ENCODE measurements at places on chromosomes 7 and 10.

GRCh38 chr10:77622889-77623291, 14.7 kb downstream of the KCNMA1 start:
- DNase-seq: peak; percentile 77

GRCh38 chr7:114842551-114843065, 79.3 kb upstream of the MDFIC start:
- DNase-seq: no peak

- peak; percentile 69 for DNase-seq
These were observed 67.3 kb downstream of the EPDR1 start for GRCh38 chr7:37987732-37988131.

- no peak for DNase-seq
These were observed 7.4 kb upstream of the VSIR start for GRCh38 chr10:71780719-71781118.

GRCh38 chr7:117158941-117159697, 163.7 kb downstream of the WNT2 start:
- DNase-seq: no peak

DNA sequence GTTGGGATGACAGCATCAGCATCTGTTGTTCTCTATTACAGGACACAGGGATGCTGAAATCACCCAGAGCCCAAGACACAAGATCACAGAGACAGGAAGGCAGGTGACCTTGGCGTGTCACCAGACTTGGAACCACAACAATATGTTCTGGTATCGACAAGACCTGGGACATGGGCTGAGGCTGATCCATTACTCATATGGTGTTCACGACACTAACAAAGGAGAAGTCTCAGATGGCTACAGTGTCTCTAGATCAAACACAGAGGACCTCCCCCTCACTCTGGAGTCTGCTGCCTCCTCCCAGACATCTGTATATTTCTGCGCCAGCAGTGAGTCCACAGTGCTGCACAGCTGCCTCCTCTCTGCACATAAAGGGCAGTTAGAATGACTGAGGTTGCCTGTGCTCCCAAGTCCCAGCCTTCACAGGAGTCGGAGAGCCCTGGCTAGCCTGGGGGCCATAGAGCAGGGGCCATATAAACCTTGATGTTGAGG, 142.2 kb upstream of the PRSS58 start:
- DNase-seq: no peak

GRCh38 chr10:5663692-5664427, 2.5 kb downstream of the ASB13 start:
- no peak for DNase-seq

GRCh38 chr10:3143366-3143765, 29.2 kb downstream of the PITRM1 start:
- no peak for DNase-seq

DNA sequence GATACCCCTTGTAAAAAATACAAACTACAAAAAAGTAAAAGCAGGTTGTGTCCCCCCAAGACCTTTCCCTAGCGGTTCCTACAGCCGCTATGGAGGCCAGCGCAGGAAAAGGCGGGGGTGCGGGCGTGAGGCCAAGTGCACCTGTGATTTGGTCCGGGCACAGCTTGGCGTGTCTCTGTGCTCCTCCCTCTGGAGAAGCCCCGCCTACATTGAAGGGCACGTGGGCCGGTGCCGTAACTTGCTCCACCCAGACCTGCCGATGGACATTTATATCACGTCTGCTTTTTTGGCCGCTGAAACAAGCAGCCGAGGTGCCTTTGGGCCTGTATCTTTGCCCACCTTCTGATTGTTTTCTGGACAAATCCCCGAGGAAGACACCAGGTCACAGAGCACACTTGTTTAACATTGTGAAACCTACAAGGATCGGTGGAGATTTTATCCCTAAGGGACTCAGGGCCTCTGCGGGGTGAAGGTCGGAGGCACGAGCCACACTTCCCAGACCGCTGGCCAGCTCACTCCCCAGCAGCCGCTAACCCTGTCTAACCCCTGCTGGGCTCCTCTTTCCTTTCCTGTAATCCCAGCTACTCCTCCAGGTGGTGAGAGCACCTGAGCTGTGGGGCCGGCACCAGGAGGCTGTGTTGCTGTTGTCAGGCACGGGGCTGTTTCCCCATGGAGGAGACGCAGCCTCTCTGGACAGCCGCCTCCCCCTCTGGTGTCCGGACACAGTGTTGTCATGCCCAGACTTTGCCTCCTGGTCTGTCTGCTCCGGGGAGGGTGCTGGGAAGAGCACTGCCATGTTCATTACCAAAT, 18.8 kb upstream of the INPP5A start:
- DNase-seq: no peak

DNA sequence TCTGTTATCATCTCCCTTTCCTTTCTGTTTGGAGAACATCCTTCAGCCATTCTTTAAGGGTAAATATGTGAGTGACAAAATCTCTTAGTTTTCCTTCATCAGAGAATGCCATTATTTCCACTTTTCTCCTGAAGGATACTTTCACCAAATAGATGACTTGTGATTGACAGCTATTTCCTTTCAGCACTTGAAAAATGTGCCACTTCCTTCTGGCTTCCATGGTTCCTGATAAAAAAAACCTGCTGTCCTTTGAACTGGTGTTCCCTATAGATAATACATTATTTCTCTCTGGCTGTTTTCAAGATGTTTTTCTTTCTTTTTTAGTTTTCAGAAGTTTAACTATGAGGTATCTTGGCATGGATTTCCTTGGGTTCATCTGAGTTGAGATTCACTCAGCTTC, 79.7 kb downstream of the TBXAS1 start:
- no peak for DNase-seq

GRCh38 chr7:95693551-95694333, 78.6 kb upstream of the DYNC1I1 start:
- no peak for DNase-seq

DNA sequence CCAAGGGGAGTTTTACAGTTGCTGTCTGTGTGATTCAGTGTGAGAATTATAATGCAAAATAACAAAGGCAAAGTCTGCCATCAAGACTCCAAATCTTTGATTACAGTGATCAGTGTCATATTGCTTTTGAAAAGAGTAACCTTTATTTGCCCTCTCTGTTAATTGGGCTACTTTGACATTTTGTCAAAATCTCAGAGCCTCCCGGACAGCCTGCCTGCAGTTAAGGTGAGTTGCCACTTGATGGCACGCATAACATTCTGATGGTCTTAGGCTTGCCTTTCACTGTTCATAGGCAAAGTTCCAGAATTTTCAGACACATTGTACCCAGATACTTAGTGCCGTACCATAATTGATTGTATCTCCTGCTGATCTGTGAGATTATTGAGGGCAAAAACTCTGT, 253.5 kb downstream of the ABCA13 start:
- DNase-seq: peak; percentile 54

DNA sequence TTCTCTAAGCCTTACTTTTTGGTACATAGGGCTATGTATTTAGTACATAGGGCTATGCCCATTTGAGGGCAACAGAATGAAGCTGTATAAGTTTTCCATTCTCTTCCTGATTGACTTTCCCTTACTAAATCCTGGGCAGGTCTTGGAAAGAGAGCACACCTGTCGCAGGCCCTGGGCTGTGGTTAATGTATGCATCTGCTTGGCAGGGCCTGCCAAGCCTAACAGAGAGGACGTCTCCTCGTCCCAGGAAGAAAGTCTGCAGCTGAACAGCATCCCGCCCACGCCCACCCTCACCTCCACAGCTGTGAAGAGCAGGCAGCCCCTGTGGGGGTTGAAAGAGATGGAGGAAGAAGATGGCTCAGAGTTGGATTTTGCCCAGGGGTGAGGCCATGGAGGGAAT, 8.9 kb upstream of the PVRIG start:
- DNase-seq: no peak

DNA sequence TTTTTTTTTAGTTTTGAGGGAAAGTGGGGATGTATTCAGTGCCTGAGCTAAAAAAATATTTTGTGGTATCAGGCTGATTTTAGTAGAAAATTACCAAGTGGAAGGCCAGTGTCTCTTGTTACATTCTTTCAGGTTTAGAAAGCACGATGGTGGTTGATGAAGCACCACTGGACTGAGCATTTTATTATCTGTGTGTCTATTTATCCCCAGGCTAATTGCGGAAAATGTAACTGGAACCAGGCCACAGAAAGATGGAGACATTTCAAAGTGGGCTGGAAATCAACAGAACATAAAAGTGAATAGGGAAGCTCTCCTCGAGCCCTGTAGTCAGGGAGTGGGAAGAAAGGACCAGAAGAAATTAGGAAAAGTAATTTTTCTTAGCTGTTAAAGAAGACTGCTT, 261.0 kb downstream of the STK31 start:
- no peak for DNase-seq

DNA sequence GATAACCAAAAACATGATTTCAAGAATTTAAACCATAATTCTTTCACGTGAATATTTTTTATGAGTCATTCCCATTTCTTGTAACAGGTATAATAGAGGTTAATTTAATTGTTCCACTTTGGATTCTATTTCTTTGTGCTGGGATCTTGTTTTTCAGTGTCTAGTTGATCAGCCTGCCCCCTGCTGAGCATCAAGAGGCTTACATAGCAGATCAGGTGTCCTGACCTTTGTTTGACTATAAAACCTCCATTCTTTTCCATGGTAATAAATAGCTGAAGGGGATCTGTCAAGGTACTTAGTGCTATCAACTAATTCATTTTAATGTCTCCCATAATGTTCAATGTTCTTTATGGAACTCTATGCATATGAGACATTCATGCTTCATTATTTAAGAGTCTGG, 4.9 kb downstream of the COL17A1 start:
- peak; percentile 76 for DNase-seq

DNA sequence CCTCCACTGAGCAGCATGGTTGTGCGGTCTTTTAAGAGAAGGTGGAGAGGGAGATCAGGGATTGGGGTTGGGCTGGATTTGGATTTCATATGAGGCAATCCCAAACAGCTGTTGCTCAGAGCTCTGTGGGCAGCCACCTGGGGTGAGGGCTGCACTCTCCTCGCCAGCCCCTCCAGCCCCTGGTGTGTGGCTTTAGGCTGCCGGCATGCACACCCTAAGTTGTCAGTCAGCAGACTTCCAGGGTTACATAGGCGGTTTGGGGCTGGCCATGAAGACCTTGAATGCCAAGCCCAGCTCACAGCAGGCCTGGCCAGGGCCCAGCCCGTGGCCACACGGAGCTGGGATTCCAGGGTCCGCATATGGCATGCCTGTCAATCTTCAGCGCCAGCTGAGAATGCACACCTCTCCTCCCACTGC, 54.8 kb downstream of the ZMIZ1 start:
- no peak for DNase-seq
